Left forelimb (tissue), 1 donor: ENCODE measurements at places on chromosomes 1 and 21.

DNA sequence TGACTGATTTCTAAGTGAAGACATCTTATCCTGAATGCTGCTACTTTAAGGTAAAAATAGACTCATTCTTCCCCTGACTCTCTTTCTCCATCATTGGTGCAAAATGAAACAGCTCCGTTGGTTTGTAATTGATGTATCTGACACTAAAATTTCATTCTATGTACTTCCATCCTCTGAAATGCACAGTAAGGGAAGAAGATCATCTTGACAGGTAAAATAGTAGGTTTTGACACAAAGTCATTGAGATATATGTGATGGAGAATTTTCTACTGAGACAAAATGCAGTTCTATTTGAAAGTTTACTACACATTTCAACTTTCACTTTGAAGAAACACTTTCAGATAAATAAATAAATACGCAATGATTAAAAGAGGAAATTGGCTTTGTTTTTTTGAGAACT, 348.9 kb downstream of the SMYD3 start:
- no peak for DNase-seq

- no peak for DNase-seq
These were observed 9.6 kb upstream of the POU2F1 start for GRCh38 chr1:167210966-167211674.

- DNase-seq, result peak; percentile 14
These were observed 38.8 kb downstream of the PGBD5 start for GRCh38 chr1:230387296-230387695.

GRCh38 chr1:55257958-55258357, 42.8 kb upstream of the USP24 start:
- no peak for DNase-seq

- DNase-seq, result no peak
These were observed 35.7 kb upstream of the PLA2G4A start for GRCh38 chr1:186792870-186793581.

DNA sequence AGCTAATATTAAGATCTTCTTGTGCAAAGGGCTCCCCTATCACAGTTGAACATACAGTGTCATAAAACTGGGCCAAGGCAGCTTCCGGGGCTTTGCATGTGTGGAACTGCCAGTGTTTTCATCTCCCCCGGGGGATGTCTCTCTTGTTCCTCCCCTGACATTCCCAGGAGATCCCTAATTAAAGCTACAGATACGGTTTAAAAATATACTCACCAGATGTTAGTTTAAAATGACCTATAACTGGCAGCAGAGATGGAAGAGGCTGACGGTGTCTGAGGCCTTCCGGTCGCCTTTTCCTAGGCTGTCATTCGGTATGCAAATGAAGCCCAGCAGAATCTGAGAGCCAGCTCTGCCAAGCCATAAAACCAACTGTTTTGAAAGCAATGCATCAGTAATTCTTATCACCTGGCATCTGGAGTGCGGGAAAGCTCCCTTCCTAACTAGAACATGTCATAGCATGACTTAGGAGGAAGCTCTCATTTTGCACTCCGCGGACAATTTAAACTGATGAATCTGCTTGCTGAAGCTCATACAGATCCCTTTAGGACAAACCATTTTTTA, 436.5 kb upstream of the VAMP3 start:
- DNase-seq, result no peak

- no peak for DNase-seq
These were observed 32.1 kb upstream of the DDAH1 start for GRCh38 chr1:85496941-85497582.

DNA sequence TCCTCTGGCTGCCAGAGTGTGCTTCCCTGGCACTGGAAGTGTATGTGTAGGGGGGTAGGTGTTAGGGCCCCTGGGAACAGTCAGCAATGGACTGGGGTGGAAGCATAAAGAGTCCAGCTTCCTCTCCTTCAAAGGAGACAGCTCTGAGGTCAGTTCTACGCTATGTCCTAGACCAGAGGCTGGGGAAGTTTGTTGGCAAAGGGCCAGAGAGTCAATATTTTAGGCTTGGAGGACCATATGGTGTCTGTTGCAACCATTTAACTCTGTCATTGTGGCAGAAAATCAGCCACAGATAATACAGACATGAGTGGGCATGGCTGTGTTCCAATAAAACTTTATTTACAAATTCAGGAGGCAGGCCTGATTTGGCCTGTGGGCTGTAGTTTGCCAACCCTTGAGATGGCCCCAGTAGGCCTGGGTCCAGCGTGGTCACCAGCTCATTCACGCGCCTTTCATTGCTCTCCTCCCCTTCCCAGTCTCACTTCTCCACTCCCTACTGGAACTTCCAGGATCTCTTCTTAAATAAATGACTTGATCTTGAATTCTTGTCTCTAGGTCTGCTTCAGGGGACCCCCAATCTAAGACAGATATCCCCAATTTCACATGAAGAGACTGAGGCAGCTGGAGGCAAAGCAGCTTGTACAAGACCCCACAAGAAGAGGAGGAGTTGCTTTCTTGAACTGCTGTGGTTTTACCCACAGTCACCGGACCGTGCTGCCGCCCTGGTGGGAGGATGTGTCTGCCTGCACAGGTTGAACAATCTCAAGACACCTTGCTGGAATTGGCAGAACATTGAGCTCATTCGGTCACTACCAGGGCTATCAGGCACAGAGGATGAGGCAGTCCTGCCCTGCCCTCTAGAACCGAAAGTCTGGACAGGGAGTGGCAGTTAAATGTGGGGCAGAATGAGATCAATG, 162.4 kb upstream of the POU3F1 start:
- DNase-seq, result no peak

DNA sequence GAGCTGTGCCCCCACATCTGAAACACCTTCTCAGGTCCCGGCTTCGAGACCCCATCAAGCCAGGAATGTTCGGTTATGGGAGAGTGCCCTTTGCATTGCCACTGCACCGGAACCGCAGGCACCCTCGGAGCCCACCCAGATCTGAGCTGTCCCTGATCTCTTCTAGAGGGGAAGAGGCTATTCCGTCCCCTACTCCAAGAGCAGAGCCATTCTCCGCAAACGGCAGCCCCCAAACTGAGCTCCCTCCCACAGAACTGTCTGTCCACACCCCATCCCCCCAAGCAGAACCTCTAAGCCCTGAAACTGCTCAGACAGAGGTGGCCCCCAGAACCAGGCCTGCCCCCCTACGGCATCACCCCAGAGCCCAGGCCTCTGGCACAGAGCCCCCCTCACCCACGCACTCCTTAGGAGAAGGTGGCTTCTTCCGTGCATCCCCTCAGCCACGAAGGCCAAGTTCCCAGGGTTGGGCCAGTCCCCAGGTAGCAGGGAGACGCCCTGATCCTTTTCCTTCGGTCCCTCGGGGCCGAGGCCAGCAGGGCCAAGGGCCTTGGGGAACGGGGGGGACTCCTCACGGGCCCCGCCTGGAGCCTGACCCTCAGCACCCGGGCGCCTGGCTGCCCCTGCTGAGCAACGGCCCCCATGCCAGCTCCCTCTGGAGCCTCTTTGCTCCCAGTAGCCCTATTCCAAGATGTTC, 4.3 kb downstream of the ADAMTSL4 start:
- no peak for DNase-seq

- no peak for DNase-seq
These were observed 296.1 kb upstream of the SGIP1 start for GRCh38 chr1:66237722-66238479.

- DNase-seq, result no peak
These were observed 60.0 kb upstream of the KCTD3 start for GRCh38 chr1:215507119-215507518.

DNA sequence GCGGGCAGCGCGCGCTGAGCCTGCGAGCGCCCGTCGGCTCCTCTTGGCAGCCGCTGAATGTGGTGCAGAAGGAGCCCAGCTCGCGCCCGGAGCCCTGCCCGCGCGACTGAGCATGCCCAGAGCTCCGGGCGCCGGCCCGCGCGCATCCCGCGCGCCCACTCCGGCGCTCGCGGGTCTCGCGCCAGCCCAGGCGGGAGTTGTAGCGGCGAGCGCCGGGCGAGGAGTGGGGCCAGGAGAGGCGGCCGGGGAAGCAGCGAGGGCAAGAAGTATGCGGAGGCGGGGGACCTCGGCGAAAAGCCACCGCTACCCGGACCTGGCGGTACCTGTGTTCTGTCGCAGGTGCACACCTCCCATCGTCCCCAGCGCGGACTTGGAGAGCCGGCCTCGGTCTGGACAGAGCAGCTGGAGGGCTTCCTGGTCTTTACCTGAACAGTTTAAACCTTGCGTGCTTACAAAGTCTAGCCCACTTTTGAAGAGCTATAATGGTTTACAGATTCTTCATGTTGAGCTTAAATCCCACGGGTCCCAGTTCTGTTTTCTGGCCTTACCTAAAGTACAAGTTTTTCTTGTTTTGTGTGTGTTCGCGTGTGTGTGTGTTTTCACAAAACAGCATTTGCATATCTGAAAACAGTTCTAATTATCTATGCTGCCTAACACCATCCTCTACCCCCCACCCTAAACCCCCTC, at the start of gene DDAH1:
Gene DDAH1, minus strand, starts transcription at position 61 of the 687 bp plus-strand sequence. CDS start 114 bp downstream, outside the sequence.
- DNase-seq, result no peak

- no peak for DNase-seq
These were observed 62.8 kb downstream of the IARS2 start for GRCh38 chr1:220156620-220157146.

GRCh38 chr1:246632281-246633168, 66.3 kb downstream of the CNST start:
- DNase-seq, result no peak

DNA sequence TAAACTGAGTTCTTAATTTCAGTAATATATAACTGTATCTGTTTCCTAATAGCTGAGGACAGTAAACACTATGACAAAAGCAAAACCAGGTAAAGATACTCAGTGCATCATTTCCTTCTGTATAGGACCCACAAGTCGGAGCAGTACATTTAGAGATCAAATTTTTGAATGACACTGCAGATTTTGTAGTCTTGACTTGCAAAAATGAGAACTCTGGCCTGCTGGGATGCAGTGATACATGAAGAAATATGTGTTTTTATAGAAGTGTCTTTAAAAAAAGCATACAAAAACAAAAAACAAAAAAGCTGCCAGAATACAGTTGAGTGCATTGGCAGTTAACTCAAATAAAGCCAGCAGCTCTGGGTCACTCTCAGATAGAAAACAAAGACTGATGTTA, 19.0 kb downstream of the GART start:
- no peak for DNase-seq

- no peak for DNase-seq
These were observed 90.9 kb downstream of the LYPLAL1 start for GRCh38 chr1:219264561-219264960.

DNA sequence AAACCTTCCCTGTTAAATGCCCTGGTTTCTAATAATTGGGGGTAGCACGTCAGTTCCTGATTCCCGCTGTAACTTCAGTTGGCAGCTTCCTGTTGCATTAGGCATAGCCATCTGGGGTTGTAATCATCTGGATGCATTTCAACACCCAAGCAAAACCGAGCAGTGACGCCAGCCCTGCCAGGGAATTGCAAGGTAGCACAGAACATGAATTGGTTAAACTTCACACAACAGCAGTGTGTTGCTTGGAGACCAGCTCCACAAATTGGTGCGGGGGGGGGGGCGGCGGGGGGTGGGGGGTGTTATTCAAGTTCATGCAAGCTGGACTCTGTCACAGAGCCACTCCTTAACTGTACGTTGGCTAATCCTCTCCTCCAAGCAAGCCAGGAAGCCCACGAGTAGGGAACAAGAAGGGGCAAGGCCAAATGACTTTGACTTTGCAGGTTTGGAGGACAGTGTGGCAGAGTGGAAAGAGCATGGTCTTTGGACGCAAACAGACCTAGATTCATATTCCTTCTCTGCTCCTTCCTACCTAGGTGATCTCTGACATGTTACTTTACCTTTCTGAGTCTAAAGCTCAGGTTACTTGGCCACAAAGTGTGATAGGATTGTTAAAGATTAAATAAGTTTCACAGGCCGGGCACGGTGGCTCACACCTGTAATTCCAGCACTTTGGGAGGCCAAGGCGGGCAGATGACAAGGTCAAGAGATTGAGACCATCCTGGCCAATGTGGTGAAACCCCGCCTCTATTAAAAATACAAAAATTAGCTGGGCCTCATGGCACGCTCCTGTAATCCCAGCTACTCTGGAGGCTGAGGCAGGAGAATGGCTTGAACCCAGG, 4.7 kb downstream of the LAX1 start:
- peak; percentile 70 for DNase-seq

DNA sequence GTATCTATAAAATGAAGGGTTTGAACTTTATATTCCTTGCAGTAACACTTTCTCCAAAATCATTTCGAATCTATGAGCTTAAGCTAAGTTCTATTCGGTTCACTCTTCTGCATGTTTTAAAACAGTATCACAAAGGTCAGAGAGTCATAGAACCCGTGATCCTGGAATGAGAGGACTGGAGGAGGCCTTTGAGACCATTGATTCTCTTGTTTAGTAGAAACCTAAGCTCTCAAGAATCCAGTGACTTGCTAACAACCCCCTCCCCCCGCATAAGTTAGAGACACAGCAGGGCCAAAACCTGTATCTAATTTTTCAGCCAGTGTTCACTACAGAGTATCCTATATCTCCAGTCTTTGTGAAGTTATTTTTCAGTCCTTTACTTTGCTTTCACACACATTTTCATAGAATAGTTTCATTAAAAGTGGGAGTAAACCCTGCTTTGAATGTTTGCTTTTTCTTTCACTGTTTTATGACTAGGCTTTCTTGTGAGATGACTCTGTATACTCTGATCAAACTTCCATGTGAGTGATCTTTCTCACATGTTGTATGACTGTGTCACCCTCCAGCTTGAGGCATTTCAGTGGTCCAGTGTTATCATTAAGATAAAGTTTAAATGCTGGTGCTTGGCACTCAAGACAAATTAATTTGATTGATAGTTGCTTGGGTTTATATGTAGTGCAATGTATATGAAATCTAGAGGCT, 275.4 kb upstream of the SGIP1 start:
- no peak for DNase-seq

- no peak for DNase-seq
These were observed 22.7 kb upstream of the RGS8 start for GRCh38 chr1:182707122-182707521.

GRCh38 chr1:165486663-165487062, 41.7 kb upstream of the RXRG start:
- DNase-seq, result no peak

DNA sequence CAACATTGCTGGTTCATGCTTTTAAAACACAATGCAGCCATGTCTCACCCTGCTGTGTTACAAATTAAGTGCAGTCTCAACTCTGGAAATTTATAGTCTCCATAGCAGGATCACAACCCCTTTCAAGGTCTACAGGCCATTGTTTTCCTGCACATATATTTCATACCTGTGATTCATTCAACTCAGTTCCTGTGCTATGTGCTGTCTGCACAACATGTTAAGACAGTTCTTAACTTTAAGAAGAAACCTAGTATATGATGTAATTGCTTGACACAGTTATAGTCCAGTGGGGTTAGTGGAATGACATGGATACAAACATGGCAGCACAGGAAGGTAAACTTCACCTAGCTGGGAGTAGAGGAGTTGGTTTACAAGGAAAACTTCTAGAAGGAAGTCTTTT, 106.4 kb downstream of the IFI44 start:
- no peak for DNase-seq

- no peak for DNase-seq
These were observed 77.5 kb downstream of the CD34 start for GRCh38 chr1:207833381-207833780.

DNA sequence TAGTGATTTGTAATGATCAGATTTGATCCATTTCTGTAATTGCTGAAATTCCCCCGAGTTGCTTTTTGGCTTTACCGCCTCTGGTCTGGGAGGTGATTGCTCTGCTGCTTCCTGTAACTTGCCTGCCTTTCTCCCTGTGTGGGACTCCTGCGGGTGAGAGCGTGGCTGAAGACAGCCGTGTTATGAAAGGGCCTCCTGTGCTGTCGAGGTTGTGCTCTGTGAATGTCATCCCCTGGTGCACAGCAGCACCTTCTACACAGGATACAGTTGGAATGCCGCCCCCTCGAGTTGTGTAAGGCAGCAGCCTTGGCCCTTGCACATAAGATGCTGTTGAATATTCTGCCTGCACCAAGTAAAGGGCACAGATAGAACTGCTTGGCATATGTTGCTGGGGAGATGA, 5.9 kb downstream of the SOD1 start:
- DNase-seq, result no peak

GRCh38 chr1:160706526-160707235, 4.9 kb downstream of the CD48 start:
- DNase-seq, result no peak
